ENCODE measurements at places on chromosomes 4 and X.

DNA sequence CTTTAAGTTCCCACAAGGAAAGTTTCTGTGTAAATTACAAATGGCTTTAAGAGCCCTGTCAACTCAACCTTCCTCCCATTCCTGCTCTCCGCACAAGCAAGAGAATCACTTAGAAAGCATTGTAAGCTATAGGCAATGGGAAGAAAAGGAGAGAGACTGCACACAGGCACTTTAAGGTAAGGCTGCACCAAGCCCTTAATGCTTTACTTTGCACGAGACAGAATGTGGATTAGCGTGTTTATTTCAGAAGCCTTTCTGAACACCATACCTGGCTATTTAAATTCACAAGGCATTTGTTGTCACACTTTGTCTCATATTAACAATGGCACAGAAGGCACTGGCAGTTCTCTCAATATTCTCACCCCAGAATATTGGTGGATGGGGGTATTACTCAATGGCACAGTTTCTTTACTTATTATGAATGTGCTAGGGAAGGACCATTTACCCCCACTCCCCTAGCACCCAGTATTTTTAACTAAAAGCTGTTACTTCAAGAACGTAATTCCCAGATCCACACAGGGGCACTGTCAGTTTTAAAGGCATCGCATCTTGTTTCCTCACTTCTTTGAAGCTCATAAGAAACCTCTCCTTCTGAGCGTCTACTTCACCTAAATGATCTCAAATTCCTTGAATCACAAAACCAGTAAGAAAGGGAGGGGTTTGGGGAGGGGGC lies 150.0 kb downstream of the MAML3 start:
- DNase-seq, result no peak

- no peak for DNase-seq
Observed at GRCh38 chr4:126890994-126891393, 741.8 kb upstream of the INTU start.

DNA sequence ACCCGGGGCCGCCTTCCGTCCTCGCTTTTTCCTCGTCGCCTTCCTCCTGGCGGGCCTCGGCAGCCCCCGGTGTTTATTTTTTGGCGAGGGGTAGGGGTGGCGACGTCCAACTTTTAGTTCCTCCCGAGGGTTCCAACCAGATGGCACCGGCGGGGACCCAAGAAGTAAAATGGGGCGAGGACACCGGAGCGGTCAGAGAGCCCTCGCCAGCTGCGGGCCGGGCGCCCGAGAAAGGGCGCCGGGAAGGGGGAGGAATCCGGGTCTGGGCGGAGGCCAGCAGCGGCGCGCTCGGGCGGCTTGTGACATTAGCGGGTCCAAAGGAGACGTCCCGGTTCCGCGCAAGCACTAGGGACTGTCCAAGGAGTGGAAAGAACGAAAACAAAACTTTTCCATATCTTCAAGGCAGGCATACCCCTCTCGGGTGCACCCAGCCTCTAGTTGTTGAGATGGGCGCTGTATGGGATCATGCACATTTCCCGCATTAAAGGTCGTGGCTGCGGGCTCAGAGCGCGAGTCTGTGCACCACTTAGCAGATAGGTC lies 691 bp upstream of the USP46 start:
- peak; percentile 21 for DNase-seq

- DNase-seq, result no peak
Observed at GRCh38 chrX:109709129-109709631, 23.9 kb downstream of the ACSL4 start.

DNA sequence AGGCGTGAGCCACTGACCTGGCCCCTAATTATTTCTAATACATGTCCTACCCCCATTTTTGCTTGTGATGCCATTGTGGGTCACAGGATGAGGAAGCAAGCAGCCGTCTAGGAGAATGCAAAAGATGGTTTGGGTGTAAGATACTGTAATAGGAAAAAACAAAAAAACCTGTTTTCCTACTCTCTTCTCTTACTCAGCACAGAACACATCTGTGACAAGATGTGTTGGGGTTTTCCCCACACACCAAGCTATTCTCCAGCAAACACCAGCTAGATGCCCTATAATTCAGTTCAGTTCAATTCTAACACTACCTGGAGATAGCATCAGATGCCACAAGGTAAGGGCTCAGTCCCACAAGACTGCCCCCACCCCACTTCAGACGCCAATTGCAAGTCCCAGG lies 15.3 kb upstream of the HPRT1 start:
- DNase-seq, result no peak

GRCh38 chr4:1487761-1488160 lies 81.5 kb upstream of the NKX1-1 start:
- no peak for DNase-seq

- DNase-seq, result no peak
Observed at GRCh38 chrX:137482136-137482535, 83.8 kb upstream of the ZIC3 start.

GRCh38 chr4:26088433-26088928 lies 174.5 kb downstream of the SMIM20 start:
- no peak for DNase-seq

- DNase-seq, result no peak
Observed at GRCh38 chrX:112651766-112652165, 28.0 kb downstream of the LHFPL1 start.

DNA sequence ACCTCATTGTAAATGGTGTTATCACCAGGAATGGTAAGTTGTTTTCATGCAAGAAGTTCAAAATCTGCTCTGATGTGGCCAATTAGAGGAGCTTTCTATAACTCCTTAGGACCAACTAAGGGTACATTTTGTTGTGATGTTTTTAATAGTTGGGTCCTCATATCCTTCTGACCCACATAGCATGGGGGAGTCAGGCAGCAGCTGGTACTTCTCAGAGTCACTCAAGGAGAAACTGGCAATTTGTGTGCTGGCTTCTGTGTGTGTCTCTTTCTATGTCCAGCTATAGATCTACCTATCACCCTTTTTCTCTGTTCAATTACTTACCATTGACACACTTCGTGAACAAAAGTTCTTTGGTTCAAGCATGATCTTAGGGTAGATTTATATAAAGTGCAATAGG lies 194.3 kb upstream of the TENM3 start:
- no peak for DNase-seq

- no peak for DNase-seq
Observed at GRCh38 chrX:36336751-36337150, 417.2 kb downstream of the CFAP47 start.

- no peak for DNase-seq
Observed at GRCh38 chrX:136710325-136710951, 62.5 kb downstream of the CD40LG start.

DNA sequence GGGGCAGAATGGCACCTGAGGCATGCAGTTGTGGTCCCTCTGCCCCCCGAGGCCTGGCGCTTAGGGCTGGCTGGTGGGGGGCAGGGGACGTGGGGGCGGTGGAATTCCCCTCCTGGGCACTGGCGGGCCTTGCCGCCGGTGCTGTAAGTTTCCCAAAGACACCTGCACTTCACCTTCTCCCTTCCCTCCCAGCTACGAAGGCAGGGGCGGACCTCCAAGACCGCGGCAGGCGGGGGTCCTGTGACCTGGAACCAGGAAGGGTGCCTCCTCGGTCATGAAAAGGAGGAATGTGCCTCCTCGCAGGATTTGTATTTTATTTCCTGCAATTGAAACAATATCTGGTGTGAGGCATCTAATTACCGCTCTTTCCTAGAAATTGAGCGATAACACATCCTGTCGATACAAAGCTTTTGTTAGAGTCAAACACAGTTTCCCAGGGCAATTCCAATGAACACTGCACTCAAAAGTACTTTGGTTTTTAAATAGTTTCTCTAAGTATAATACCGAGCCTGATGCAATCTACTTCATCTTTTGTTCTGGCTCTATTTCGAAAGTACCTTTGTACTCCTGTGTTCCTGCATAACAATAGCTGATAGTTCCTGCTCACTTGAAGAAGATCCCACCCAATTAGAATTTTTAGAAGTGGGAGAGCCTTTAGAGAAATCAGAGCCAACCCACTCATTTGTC lies 12.3 kb upstream of the ADRA2C start:
- DNase-seq, result no peak

DNA sequence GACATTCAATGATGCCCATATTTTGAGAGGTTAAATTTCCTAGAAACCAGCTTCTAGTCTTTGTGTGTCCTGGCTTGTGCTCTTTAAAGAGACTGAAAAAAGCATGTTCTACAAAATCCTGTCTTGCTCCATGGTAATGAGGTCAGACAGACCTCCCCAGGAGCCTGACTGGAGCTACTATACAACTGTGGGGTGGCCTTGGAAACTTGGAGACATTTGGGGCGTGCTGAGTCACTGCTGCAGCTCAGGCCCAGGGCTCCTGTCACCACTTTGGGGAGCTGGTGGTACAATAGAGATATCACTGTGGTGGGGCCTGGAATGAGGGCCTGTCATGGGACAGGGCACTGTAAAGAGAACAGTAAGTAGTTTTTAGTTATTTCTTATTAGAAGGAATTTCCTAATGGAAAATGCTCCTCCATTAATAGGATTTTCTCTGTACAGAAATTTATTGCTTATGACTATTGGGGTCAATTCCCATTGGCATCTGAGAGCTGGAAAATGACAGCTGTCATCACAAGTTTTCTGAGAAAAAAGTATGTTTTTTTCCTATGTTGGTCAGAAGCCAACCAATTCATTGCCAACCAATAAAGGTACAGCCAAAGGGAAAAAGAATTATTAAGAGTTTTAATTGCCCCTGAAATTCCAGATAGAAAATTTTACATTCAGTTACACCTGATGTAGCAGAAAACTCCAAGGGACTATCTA lies 207.4 kb upstream of the JADE1 start:
- DNase-seq, result no peak

DNA sequence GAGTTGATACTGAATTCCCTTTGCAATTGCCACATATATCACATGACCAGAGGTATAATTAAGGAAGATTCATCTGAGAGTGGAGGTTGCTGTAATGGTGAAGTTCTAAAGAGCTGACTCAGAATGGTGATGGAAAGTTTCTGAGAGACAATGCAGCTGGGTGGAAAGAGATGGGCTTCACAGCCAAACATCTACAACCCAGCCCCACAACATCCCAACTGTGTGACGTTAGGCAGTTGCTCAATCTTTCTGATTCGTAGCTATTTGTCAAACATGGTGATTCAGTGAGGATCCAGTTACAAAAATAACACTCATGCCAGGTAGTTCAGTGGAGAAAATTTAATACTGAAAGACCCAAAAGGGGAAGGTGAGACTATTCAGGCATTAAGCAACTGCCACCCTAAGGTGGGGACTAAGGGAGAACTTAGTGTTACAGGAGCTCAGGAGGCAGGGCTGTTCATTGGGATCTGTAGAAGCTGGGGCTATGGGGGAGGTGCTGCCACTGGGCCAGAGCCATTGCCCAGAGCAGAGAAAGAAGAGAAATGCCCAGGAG lies 6.9 kb upstream of the AFF1 start:
- DNase-seq, result peak; percentile 38

DNA sequence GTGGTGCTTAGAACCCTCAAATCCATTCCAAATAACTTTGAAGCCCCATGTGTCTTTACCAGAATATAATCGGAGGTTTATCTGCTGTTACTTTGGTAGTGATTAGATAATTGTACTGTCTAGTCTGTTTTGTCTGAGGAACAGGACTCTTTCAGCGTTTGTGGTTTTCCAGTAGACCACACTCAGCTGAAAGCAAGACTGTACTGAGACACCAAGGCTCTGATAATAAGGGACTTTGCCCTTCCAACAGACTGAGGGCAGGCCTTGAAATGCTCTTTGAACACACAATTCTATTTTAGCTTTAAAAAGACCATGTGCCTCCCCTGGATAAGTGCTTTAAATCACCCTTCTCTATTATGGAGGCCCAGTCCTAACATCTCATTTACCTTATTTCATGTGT lies 76.1 kb downstream of the KLHL8 start:
- DNase-seq, result no peak

DNA sequence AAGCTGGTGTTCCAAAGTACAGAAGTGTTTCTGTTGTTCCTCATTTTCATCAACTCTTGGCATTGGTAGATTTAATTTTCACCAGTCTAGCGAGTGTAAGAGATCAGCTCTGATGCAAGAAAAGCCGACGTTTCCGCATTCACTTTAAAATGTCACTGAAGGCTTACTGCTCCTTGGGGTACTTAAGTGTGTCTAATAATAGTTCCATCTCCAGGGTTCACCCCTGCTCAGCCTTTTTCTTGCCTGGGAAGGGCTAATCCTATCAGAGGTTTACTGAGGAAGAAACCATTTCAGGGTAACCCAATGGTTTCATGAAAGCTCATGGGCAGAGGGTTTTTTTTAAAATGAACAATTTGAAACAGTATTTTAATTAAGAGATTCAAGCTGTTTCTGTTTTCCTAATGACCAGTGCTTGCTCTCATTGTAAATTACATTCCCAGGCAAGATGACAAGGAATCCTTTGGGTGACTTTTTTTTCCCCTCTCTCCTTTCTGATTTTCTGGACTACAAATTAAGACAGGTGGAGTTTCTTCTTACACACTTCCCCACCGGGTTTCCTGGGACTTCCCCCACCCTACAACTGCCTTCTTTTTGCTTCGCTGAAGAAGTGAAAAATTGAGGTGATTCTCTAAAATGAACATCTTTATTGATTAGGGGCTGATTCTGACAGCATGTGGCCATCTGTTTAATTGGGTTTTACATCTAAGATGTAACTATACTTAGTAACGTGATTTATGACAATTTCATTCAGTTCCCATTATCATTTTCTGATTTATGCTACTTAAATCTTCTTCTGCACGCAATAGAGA lies 78.7 kb upstream of the CBLL2 start:
- DNase-seq, result no peak

GRCh38 chr4:178306565-178306964 lies 864.3 kb upstream of the AGA start:
- no peak for DNase-seq

DNA sequence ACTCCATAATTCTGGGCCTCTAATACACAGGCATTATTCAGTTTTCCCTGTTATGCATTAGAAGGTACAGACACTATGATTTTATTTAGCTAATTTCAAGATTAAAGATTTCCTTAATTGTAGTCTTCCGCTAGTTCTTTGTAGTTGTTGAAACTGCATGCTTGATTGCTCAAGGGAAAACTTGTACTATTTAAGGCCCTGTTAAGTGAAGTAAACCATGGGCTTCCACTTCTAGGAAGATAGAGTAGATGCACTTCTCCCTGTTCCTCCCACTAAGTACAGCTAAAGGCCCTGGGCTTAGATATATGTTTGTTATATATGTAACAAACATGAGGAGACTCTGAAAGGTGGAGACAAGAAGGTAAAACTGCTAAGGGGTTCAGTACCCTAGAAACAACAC lies 215.8 kb upstream of the LEF1 start:
- DNase-seq, result no peak

DNA sequence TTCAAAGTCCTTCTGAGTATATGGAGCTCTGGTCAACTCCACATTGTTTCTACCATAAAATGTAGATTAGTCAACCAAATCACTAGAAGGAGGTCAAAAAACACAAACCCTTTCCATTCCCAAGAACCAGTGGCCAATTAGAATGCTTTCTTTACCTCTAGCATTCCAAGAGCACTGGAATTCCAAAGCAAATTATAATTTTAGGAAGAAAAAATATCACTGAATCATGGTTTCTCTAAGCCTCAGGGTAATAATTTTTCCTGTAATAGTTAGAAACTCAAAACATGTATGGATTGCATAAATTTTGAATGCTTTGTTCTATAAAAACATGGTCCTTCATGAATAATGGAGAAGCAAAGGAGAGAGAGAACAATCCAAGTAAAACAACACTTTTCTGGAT lies 39.5 kb downstream of the LEF1 start:
- DNase-seq, result no peak

Data from SHP77 (cell line).